ENCODE measurements at places on chromosomes 13 and 19. TPM values are rescaled to one million over a fixed set of nuclear protein-coding genes. Genes with fewer than 3 reads are reported as not detected.

GPR4 gene
- 0.49 TPM for total RNA-seq

PLIN4 gene
- total RNA-seq = 0.15 TPM

ADGRE2 gene
- total RNA-seq = 1.1 TPM

CRB3 gene
- total RNA-seq = 5.0 TPM

CYP4F2 gene
- 0.07 TPM for total RNA-seq

KISS1R gene
- 0.29 TPM for total RNA-seq

ZFP30 gene
- 5.5 TPM for total RNA-seq

ALOX5AP gene
- total RNA-seq = 11.5 TPM
